Keratinocyte (primary cell): ENCODE measurements at places on chromosomes 7 and 10.

- DNase-seq, result no peak
These were observed 398.9 kb downstream of the PTPRN2 start for GRCh38 chr7:158188676-158189075.

DNA sequence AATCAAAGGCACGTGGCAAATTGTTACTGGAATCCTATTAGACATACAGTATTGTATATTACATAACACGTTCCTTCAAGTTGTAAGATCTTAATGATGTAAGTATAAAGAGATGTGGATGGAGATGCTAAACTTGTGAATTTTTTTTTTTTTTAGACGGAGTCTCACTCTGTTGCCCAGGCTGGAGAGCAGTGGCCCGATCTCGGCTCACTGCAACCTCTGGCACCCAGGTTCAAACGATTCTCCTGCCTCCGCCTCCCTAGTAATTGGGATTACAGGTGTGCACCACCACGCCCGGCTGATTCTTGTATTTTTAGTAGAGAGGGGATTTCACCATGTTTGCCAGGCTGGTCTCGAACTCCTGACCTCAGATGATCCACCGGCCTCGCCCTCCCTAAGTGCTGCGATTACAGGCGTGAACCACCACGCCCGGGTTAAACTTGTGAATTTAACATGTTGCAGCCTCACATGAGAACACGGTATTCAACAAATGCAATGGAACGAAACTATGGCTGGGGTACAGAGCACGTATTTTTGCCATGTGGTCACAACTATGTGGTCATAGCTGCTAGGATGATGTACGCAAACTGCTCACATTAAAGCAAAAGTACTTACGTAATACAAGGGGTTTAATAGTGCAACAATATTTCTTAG is 818 bp upstream of the SUPV3L1 start:
- DNase-seq, result peak; percentile 30

- no peak for DNase-seq
These were observed 382.7 kb downstream of the RPS24 start for GRCh38 chr10:78416031-78417011.

GRCh38 chr7:108045154-108045553 is 42.2 kb upstream of the LAMB1 start:
- no peak for DNase-seq

GRCh38 chr10:104479906-104480593 is 126.4 kb downstream of the CFAP58 start:
- no peak for DNase-seq

DNA sequence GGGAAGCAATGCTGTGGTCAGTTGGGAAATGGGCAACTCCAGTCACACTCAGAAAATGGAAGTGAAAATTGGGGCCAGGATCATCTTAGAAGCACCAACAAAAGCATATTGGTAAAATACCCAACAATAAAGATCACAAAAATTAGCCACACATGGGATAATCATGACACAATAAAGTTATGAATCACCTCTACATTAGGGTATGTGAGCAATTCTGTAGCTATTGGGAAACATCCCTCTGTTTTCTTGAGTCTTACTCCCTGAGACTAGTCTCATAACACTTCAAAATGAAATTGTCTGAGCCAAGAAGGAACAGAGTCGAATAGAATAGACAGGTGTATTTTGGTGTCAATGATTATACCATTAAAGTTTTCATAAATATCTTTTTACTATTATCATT is 178.3 kb downstream of the DYNC1I1 start:
- no peak for DNase-seq
